ENCODE measurements at places on chromosomes 13 and 19.

- no peak for DNase-seq
These were observed 695 bp upstream of the PRR36 start for GRCh38 chr19:7874897-7875273.

DNA sequence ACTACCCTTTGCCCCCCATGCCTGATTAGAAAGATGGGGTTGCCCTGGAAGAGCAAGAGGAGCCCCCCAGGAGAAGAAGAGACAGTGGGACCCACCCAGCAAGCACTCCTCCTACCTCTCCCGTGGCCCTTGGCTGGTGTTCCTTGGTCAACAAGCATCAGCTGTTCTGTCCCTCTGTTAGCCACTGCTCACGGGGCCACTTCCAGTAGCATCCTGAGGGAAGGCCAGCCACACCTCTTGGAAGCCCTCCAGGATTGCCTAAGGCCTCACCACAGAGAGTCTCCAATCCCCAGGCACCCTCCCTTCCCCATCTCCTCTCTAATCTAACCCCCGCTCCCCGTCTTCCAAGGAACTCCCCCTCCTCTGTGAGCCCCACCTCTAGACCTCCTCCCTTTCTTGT, 15.1 kb upstream of the DPP9 start:
- no peak for DNase-seq

DNA sequence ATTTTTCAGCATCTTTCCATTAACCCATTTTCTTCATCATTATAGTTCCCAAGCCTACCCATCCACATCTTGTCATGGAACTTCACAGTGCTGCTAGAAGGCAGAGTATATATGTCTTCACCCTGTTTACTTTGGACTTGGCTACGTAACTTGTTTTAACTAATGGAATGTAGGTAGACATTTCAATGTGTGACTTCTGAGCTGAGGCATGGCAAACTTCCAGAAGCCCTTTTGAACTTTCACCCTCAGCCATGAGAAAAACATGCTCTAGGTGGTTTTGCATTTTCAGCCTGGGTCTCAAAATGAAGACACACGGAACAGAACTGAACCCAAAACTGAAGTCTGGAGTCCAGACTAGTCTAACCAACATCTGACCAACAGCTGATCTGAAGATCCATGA, 3.2 kb downstream of the TEX30 start:
- DNase-seq: no peak

GRCh38 chr13:109940637-109941036, 154.3 kb upstream of the IRS2 start:
- DNase-seq: no peak

- DNase-seq: no peak
These were observed 237.8 kb downstream of the DACH1 start for GRCh38 chr13:71629167-71629566.

GRCh38 chr13:42377640-42378382, 105.9 kb downstream of the AKAP11 start:
- no peak for DNase-seq

Measured in GM04504 (cell line).